ENCODE measurements at places on chromosomes 12 and 14.

GRCh38 chr14:24463017-24463883 is 20.7 kb upstream of the SDR39U1 start:
- DNase-seq = no peak

DNA sequence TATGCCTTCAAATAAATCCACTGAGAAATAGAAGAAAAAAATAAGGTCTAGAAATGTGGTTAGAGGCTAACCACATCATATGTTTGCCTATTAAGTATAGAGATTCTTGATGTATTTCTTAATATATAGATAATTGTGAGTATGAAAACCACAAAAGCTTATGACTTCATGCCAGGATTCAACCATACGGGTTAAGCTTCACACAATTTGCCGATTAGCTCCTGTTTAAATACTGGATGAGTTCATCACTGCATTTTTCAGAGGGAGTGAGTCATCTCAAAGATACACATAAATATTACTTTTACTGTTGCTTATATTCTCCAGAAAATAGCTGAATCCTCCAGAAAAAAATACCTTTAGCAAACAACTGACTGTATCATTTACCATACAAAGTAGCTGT is 79.6 kb downstream of the RPL10L start:
- DNase-seq = no peak

DNA sequence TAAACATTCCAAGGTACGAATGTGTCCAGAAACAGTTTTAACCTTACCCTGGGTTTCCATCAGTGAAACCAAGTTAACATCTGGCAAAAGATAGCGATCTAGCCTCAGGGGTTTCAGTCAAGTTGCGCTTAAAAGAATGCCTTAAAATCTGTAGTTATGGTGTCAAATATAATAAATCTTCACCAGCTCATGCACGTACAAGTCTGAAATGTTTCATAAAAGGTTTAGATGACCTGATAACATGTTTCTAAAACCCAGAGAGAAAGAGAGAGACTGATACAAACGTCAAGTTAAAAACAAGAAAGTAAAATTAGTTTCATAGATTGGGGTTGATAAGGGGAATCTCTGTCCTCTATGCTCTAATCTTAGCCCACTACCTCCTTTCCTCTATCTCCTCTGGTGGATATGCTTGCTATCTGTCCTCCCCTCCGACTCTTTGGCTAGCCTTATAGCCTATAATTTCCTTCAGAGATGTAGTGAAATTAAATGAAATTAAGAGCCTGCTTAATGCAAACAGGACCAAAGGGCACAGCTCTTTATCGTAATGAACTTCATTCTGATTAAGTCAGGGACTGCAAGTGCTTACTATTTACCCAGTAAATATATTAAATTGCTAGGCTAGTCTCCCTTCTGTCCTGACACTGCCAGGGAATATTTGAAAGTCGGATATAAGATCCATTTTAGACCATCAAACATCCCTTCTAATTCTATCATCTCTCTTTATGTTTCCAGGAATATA is 18.4 kb upstream of the FOS start:
- DNase-seq = no peak

- DNase-seq = no peak
These were observed 267.8 kb downstream of the KTN1 start for GRCh38 chr14:55847766-55848165.

DNA sequence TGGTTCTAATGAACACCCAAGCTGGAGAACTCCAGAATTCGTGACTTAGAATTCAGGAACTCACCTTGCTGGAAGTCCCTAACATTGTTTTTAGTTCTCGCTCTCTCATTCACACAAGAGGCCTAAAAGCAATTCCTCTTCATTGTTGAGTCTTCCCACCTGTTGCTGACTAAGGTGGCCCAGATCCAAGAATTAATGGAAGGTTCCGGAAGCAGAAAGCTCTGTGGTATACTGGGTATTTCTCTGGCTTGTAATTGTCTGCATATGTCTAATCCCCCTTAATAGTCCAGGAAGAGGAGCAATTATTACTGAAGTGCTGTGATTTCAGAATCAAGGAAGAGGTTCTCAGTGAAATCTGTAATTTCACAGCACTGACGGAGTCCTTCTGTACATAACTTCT is 31.4 kb downstream of the TMEM233 start:
- no peak for DNase-seq

DNA sequence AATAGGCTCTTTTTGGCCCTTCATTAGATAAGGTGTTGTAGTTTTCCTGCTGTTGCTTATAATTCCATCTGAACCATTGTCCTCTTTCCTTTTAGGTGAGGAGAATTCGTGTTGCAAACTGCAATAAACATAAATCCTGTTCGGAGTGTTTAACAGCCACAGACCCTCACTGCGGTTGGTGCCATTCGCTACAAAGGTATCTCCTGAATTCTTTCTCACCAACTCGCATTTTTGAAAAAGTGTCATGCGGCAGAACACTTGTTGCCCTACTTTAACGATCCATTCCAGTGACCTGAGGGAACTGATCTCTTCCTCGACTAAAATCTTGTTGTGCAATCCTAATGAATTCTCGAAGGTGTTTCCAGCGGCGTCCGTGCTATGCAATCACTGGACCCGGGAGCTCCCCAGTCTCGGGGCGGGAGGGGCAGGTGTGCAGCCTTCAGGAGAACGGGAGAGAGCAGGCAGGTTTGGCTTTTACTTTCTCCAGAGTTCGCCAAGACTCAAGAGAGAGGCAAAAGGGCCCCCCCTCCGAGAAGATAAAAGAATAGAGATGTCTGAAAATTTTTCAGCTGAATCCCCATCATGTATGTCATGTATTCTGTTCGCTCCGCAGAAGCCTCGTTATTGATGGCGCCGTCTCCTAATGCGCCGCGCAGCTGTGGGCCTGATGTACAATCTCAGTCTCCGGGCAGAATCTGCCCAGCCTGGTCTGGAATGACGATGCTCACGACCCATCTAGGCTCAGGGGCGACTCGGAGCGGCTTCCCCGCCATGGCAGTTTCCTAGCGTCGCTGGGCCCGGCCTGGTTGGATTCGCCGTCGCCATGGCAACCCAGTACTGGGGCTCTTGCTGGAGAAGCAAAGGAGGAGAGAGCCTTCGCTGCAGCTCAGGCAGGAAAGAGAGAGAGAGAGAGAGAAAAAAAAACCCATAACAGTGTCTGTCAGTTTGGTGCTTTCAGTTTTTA is 38.2 kb downstream of the PLXNC1 start:
- no peak for DNase-seq

DNA sequence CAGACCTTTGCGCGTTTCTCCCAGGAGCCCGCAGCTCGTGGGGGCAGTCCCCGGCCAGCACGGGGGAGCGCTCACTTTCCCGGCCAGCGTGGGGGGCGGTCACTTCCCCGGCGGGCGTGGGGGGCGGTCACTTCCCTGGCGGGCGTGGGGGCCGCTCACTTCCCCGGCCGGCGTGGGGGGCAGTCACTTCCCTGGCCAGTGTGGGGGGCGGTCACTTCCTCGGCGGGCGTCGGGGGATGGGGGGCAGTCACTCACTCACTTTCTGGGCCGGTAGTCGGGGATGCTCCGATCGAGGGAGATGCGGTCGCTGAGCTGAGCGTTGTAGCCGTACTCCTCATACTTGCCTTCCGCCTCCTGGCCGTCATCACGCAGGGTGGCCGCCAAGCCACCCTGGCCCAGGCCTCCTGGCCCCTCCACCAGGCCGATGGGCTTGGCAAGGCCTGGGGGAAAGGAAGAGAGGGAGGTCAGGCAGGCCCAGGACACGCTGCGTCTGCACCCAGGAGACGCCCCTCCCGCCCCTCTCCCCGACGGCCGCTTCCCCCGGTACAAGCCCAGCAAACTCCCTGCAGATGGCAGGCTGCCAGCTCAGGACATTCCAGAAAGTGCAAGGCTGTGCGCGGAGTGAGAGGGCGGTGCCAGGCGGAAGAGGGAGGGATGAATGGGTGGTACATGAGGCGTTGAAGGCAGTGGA is 43.3 kb downstream of the GALNT9 start:
- no peak for DNase-seq
